ENCODE measurements at places on chromosomes 4 and X. TPM values are rescaled to one million over a fixed set of nuclear protein-coding genes. Genes with fewer than 3 reads are reported as not detected.
A peak's percentile ranks its signal among the peaks of the same experiment; 100 is the strongest.

- H3K36me3 ChIP-seq: no peaks in the 10 kb centered on the region
- peaks cover 7% of the 10 kb centered on the region for H3K4me1 ChIP-seq
- H3K27ac ChIP-seq: no peak overlapping the region
- H3K27me3 ChIP-seq: no peaks in the 10 kb centered on the region
- no peak for DNase-seq
These were observed 95.8 kb downstream of the SH3KBP1 start for GRCh38 chrX:19791562-19791961.

GRCh38 chr4:14023036-14023435 lies 395.5 kb upstream of the BOD1L1 start:
- no peak overlapping the region for H3K27ac ChIP-seq
- H3K4me3 ChIP-seq: no peak overlapping the region
- no peaks in the 10 kb centered on the region for H3K36me3 ChIP-seq
- no peak for DNase-seq

GRCh38 chr4:119725688-119726330 lies 97.2 kb upstream of the PDE5A start:
- H3K4me1 ChIP-seq: no peaks in the 10 kb centered on the region
- H3K4me3 ChIP-seq: no peak overlapping the region
- no peaks in the 10 kb centered on the region for H3K27me3 ChIP-seq
- DNase-seq: no peak
- H3K36me3 ChIP-seq: no peaks in the 10 kb centered on the region

The MAGEA8 gene
- polyA plus RNA-seq: not detected

- peaks cover 5% of the 10 kb centered on the region for H3K4me1 ChIP-seq
- H3K36me3 ChIP-seq: no peaks in the 10 kb centered on the region
- DNase-seq: no peak
- no peak overlapping the region for H3K4me3 ChIP-seq
- H3K27ac ChIP-seq: no peak overlapping the region
These were observed 20.1 kb upstream of the IL3RA start for GRCh38 chrX:1316527-1316926.

- H3K36me3 ChIP-seq: no peaks in the 10 kb centered on the region
- H3K4me3 ChIP-seq: no peak overlapping the region
- H3K4me1 ChIP-seq: no peaks in the 10 kb centered on the region
- DNase-seq: no peak
- no peak overlapping the region for H3K27ac ChIP-seq
These were observed 17.1 kb upstream of the RAI2 start for GRCh38 chrX:17878028-17878670.

DNA sequence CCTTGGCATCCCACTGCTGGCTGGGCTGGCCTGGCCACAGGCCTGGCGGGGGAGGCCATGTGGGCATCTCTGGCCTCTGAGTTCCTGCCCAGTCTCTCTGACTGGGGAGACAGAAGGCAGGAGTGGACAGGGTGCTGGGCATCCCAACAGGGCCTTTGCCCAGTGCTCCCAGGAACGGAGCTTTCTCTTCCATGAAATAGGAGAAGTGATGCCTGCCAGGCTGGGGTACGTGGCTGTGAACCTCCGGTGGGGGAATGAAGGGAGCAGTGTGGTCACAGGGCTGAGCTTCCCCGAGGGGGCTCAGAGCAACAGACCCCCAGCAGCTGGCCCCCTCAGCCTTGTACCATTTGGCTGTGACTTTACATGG lies 40.4 kb upstream of the HMX1 start:
- H3K36me3 ChIP-seq: no peaks in the 10 kb centered on the region
- H3K27me3 ChIP-seq: peaks cover 5% of the 10 kb centered on the region
- no peak overlapping the region for H3K4me3 ChIP-seq
- H3K4me1 ChIP-seq: no peaks in the 10 kb centered on the region

The MAGEH1 gene
- polyA plus RNA-seq: 22.9 TPM

The NXF2B gene
- not detected for polyA plus RNA-seq

- H3K27me3 ChIP-seq: peaks cover 6% of the 10 kb centered on the region
- H3K27ac ChIP-seq: no peak within 1 kb of the TSS
- H3K36me3 ChIP-seq: peaks cover 7% of the 10 kb centered on the region
- H3K4me1 ChIP-seq: no peaks in the 10 kb centered on the region
- DNase-seq: no peak
- H3K4me3 ChIP-seq: no peak within 1 kb of the TSS
These were observed at the start of gene KCNE5 for GRCh38 chrX:109624641-109625616. Gene KCNE5, minus strand, starts transcription at chrX:109625172. Its CDS starts 152 bp downstream, at chrX:109625020.

DNA sequence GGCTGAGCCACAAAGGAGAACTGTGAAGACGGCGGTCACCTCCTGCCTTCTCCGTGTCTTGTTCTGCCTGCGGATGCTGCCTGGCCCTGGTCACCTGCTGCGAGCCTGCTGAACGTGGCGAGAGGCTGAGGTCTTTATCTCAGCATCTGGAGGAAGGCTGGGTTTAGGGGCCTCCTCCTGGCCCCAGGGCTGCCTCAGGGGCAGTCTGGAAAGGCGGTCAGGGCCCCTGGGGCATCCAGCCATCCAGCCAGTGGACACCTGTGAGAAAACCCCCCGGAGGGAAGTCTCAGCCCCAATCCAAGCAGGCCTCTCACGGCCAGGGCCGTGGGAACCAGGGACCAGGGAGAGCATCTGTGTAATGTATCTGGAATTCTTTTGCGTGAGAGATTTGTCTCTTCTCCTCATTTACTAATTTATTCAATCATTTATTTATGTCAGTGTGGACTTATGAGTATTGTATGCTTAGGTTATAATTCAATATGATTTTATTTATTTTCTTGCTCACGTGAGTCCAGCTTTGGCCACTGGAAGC lies 11.3 kb downstream of the PDE6B start:
- peaks cover 13% of the 10 kb centered on the region for H3K27me3 ChIP-seq
- H3K4me1 ChIP-seq: no peaks in the 10 kb centered on the region
- peaks cover under 1% of the 10 kb centered on the region for H3K36me3 ChIP-seq
- H3K27ac ChIP-seq: no peak overlapping the region
- DNase-seq: no peak
- H3K4me3 ChIP-seq: no peak overlapping the region

GRCh38 chr4:121939690-121940089 lies 12.2 kb downstream of the TRPC3 start:
- DNase-seq: no peak
- peaks cover 60% of the 10 kb centered on the region for H3K27me3 ChIP-seq
- no peak overlapping the region for H3K27ac ChIP-seq
- H3K36me3 ChIP-seq: no peaks in the 10 kb centered on the region

GRCh38 chr4:24730256-24731001 lies 64.9 kb upstream of the SOD3 start:
- no peak overlapping the region for H3K4me3 ChIP-seq
- H3K36me3 ChIP-seq: no peaks in the 10 kb centered on the region
- no peak overlapping the region for H3K27ac ChIP-seq
- DNase-seq: no peak
- no peaks in the 10 kb centered on the region for H3K4me1 ChIP-seq
- H3K27me3 ChIP-seq: peaks cover 5% of the 10 kb centered on the region

DNA sequence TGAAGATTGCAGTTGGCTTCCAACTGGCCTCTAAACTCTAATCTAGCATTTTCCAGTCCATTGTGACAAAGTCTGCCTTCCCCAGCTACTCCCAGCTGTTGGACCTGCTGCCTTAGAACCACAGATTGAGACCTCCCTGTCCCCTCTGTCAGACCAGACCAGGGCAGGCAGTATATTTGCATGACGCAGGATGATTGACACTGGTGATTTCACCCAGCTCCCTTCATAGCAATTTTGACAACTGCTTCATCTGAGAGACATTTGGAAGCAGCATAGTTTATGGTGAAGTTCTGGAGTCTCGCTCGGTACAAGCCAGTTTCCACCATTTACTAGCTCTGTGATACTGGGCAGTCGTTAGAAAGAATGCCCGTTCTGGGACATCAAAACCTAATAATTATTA lies 2.5 kb downstream of the CYP4V2 start:
- peak overlapping the region; percentile 99 for H3K4me3 ChIP-seq
- DNase-seq: no peak
- peaks cover 16% of the 10 kb centered on the region for H3K36me3 ChIP-seq
- H3K4me1 ChIP-seq: peaks cover 28% of the 10 kb centered on the region
- H3K27me3 ChIP-seq: no peaks in the 10 kb centered on the region

DNA sequence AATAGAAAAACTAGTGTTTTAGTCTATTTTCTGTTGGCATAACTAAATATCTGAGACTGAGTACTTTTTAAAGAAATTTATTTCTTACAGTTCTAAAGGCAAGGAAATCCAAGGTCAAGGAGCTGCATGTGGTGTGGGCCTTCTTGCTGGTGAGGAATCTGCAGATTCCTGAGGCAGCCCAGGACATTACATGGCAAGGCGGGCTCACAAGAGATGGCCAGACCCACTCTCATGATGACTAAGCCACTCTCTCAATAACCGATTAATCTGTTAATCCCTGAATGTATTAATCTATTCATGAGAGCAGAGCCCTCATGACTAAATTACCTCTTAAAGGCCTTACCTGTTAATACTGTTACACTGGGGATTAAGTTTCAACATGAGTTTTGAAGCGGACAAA lies 340.8 kb downstream of the GRXCR1 start:
- no peak overlapping the region for H3K4me3 ChIP-seq
- no peak for DNase-seq
- no peaks in the 10 kb centered on the region for H3K27me3 ChIP-seq
- no peaks in the 10 kb centered on the region for H3K36me3 ChIP-seq

- H3K4me1 ChIP-seq: no peaks in the 10 kb centered on the region
- H3K27me3 ChIP-seq: no peaks in the 10 kb centered on the region
- no peak overlapping the region for H3K27ac ChIP-seq
These were observed 49.5 kb downstream of the UNC5C start for GRCh38 chr4:95499291-95499696.

DNA sequence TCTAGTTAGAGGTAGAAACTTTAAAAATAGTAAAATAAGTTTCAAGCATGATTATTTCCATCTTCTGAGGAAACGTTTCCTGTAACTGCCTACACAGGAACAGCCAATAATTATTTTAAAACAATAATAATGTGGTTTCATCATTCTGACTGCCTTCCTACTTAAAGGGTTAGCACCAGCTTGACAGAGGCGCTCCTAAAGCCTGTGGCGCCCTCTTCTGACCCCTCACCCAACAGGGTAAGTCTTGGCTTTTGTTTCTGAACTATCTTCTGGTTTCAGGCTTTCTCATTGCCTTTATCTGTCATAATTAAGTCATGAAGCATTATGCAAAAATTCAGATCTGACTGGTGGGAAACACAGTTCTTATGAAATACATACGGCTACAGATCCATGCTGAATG lies 96.7 kb downstream of the ITM2A start:
- no peaks in the 10 kb centered on the region for H3K36me3 ChIP-seq
- H3K27ac ChIP-seq: no peak overlapping the region
- H3K4me1 ChIP-seq: peaks cover 12% of the 10 kb centered on the region
- no peak overlapping the region for H3K4me3 ChIP-seq
- DNase-seq: peak; percentile 55
- H3K27me3 ChIP-seq: no peaks in the 10 kb centered on the region

DNA sequence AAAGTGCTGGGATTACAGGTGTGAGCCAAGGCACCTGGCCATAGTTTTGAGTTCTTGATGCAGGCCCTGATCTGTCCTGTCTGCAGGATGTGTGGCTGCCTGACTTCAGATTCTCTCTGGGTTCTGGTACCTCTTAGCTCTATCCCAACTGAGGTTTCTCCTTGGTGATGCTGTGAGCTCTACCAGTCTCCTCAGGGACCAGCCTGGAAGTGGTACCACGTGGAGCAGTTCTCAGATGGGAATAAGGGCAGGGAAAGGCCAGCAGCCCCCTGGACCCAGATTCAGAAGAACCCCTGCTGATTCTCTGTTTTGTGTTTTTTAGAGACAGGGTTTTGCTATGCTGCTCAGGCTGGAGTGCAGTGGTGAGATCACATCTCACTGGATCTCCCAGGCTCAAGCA lies 85.0 kb upstream of the HELT start:
- no peaks in the 10 kb centered on the region for H3K4me1 ChIP-seq
- peaks cover 3% of the 10 kb centered on the region for H3K36me3 ChIP-seq
- no peak overlapping the region for H3K4me3 ChIP-seq
- no peak overlapping the region for H3K27ac ChIP-seq
- DNase-seq: no peak

The CLDN34 gene
- polyA plus RNA-seq: not detected

DNA sequence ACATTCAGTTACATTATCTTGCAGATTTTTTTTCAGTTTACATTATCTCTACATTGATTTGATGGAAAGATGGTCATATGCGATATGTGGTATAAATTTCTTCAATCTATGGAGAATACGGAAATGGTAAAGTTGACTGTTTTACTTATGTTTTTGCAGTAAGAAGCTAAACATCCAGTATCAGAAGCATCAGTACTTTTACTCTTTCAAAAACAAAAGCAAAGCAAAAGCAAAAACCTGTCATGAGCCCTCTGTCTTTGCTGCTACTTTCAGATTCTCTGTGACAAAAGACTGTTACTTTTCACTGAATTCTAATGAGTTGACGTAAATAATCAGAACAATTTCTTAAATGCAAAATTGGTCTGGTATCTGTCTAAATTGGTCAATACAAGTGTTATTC lies 52.4 kb upstream of the UCP1 start:
- H3K4me3 ChIP-seq: no peak overlapping the region
- no peak overlapping the region for H3K27ac ChIP-seq
- H3K27me3 ChIP-seq: no peaks in the 10 kb centered on the region
- no peak for DNase-seq
- no peaks in the 10 kb centered on the region for H3K4me1 ChIP-seq

GRCh38 chr4:2834001-2834921 lies 9.4 kb upstream of the ADD1 start:
- H3K27me3 ChIP-seq: no peaks in the 10 kb centered on the region
- peaks cover 76% of the 10 kb centered on the region for H3K4me1 ChIP-seq
- DNase-seq: no peak
- peaks cover 4% of the 10 kb centered on the region for H3K36me3 ChIP-seq
- peak overlapping the region; percentile 98 for H3K27ac ChIP-seq
- peak overlapping the region; percentile 83 for H3K4me3 ChIP-seq

The JCHAIN gene
- polyA plus RNA-seq: 226 TPM

GRCh38 chr4:142801966-142802365 lies 44.1 kb downstream of the INPP4B start:
- H3K36me3 ChIP-seq: no peaks in the 10 kb centered on the region
- H3K27me3 ChIP-seq: no peaks in the 10 kb centered on the region
- H3K4me1 ChIP-seq: no peaks in the 10 kb centered on the region
- no peak for DNase-seq
- no peak overlapping the region for H3K27ac ChIP-seq

- no peak overlapping the region for H3K4me3 ChIP-seq
- peaks cover 25% of the 10 kb centered on the region for H3K36me3 ChIP-seq
- H3K27me3 ChIP-seq: peaks cover 11% of the 10 kb centered on the region
- no peak overlapping the region for H3K27ac ChIP-seq
- no peak for DNase-seq
These were observed 27.8 kb upstream of the SLC2A9 start for GRCh38 chr4:10048941-10049697.

The HTRA3 gene
- polyA plus RNA-seq: not detected

The DKK2 gene
- not detected for polyA plus RNA-seq

The MAGEC3 gene
- polyA plus RNA-seq: not detected

- no peak overlapping the region for H3K27ac ChIP-seq
- H3K4me1 ChIP-seq: peaks cover 79% of the 10 kb centered on the region
- DNase-seq: no peak
These were observed 3.4 kb downstream of the RAB33B start for GRCh38 chr4:139457318-139457717.
